ENCODE measurements at places on chromosomes 5 and 9.

DNA sequence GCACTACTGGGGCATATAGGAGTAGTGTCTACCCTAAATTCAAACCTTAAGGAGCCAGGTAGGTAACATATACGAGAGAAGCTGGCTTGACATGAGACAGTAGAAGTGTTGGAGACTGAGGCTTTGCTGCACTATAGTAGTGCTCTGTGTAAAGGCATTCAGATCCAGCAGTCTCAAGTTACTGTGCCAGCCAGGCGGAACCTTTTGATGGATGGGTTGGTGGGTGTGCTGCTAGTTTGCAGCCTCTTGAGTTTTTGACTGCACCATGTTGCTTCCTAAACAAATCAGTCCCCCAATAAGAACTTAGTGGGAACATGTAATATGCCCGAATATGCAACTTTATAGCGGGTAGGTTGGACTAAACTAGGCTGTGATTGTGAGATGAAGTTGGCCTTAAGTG, 1.5 kb downstream of the CLTA start:
- DNase-seq = no peak

GRCh38 chr5:113035096-113035495, 58.5 kb downstream of the DCP2 start:
- DNase-seq = no peak

DNA sequence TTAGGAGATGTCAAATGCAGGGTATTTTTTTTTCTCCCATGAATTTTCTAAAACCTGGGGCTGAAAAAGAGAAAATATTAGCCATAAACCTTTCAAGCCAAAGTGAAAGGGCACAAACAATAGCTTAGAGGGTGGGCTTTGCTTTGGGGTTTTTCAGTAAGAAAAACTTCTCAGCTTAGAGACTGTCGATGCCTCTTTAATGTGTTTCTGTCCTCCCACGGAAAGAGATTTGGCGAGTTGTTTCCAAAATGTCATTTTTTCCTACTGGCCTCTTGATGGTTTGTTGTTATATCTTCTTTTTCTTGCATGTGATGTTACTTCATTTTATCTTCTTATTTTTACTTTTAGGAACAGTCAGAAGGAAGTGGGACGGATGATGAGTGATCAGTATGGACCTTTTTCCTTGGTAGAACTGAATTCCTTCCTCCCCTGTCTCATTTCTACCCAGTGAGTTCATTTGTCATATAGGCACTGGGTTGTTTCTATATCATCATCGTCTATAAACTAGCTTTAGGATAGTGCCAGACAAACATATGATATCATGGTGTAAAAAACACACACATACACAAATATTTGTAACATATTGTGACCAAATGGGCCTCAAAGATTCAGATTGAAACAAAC, 177.3 kb downstream of the SMARCA2 start:
- DNase-seq = no peak

GRCh38 chr5:20020247-20020646, 32.2 kb upstream of the CDH18 start:
- DNase-seq = no peak

DNA sequence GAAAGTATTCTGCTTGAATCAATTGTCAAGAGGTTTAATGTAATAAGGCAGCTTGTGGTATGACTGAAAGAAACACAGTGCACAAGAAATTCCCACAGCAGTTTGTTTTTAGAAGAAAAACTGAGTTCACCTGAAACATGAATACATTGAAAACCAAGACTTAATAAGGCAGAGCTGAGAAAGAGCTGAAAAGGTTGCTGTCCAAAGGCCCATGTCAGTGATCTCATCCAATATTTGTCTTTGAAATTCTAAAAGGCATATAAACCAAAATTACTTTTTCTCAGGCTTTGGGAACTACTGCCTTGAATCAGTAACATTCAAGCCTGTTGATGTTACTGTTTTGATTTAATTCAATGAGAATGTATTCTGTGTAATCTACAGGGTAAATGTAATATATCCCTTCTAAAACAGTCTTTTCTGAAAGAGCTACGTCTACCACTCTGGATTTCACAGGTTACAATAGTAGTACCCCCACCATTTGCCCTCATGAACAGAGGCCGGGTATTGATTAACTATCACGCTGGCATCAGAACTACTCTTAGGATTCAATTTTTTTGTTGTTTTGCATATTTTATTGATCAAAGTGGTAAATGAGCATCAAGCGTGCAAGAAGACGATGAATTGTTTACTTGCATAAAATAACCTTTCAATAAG, 57.8 kb downstream of the PPIC start:
- no peak for DNase-seq

DNA sequence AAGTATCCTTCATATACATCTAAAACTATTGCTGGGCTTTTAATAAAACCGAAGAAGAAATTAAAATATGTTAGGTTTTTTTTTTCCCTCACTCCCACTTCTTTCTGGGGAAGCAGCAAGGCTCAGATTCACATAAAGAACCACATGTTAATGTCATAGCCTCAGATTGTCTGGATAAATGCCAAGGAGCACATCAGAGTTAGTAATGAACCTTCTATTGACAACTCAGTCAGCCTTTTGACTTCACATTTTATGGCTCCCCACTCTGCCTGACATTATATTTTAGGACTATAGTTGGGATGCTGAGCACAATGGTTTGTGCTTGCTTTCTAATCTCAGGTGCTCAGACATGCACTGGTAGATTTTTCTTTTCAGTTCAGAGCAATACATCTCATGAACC, 21.8 kb downstream of the DMAC1 start:
- no peak for DNase-seq

DNA sequence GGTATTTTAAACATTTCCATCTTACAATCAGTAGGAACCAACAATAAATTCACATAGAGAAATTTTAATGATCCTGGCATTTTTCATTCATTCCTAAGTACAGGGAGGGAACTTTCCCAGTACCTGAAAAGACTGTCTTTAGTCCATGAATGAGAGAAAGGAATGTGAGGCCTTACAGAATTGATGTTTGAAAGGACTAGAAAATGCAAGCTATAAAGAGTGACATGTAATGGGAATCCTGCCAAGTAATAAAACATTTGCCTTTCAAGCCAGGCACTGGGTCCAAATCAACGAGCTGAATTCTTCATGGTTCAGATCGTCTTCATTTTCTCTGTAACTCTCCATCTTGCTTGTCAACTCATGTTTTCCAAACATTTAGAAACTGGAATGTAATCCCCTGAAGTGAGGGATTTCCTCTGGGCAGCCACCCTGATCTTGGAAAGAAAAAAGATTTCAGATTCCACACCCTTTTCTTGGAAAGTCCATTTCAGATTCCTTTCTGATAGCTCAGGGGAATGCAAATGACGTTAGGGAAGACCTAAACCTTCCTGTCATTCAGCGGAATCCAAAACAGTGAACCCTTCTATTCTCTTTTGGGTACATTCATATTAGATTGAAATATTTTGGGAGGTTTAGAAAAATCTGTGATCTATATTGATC, 315.8 kb downstream of the SH3GL2 start:
- DNase-seq = no peak

- DNase-seq = no peak
These were observed 13.4 kb downstream of the WNT8A start for GRCh38 chr5:138096997-138097828.

DNA sequence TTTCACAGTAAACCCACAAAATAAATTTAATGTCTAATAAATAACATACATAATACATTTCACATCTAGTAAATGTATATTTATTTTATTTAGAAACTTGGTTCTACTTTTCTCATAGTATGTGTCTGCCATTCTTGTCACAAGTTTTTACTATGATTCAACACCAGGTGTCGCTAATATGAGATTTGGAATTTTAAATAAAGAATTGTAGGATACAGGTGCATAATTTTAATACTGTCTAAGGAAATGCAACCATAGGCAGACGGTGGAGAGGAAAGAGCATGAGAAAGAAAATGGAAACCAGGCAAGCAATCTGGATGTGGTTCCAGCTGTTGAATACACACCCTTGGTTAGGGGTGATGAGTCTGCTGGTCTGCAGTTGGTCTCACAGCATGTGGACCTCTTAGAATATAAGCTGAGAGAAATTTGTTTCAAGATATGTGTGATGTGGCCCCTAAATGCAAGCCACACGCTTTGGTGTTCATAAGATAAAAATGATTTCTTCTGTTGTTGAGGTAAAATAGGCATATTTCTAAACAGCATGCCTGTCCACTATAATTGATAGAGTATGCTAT, 114.7 kb upstream of the TXNDC8 start:
- no peak for DNase-seq

DNA sequence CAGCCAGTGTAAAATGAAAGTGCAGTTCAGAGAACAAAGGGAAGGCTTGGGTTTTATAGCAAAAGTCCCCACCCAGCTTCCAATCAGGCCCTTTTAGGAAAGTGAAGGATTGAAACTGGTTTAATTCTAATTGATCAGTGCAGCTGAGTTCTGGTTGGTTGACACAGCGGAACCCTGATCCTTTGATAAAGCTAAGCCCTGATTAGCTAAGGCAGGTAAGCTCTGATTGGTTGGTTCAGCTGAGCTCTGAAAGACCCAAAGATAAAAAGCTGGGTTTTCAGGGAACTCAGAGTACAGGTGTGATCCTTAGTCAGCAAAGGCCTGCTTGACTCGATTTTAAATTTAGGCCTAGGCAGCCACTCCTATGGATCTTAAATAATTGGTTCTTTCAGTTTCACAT, 70.8 kb upstream of the PRRC1 start:
- no peak for DNase-seq

- no peak for DNase-seq
These were observed 23.9 kb upstream of the CTSL start for GRCh38 chr9:87701931-87702421.

DNA sequence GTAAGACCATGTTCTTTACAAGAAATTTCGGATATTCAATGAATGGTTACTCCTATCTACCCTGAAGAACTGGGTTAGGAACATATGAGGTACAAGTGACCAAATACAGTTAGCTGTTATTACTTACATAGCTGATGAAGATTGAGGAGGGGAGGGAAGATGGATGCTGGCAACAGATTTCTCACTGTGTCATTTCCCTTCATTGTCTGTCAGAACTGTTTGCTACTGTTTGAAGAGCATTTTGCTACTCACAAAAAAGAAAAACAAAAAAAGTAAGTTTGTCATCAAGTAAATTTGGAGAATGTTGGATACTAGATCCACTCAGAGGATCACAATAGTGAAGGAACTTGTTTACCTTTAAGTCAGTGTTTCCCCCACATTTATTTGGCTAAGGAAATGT, 53.7 kb downstream of the ENC1 start:
- no peak for DNase-seq

- DNase-seq = no peak
These were observed 30.6 kb upstream of the LMNB1 start for GRCh38 chr5:126746290-126746689.
